ENCODE measurements at places on chromosomes 7 and 10. TPM values are rescaled to one million over a fixed set of nuclear protein-coding genes. Genes with fewer than 3 reads are reported as not detected.

PTPRN2 gene
- total RNA-seq = 0.33 TPM

TSPAN12 gene
- 0.29 TPM for total RNA-seq

EPHA1 gene
- total RNA-seq = 15.2 TPM

LAMB1 gene
- total RNA-seq = 219 TPM

NPC1L1 gene
- total RNA-seq = not detected

PGAM2 gene
- total RNA-seq = not detected

EN2 gene
- total RNA-seq = 0.43 TPM

HMX2 gene
- total RNA-seq = not detected

DEPP1 gene
- total RNA-seq = 3.6 TPM

CTAGE4 gene
- 8.0 TPM for total RNA-seq

NXPH1 gene
- total RNA-seq = not detected

CYP2C19 gene
- total RNA-seq = not detected

NPSR1 gene
- total RNA-seq = not detected

SEMA3D gene
- 4.0 TPM for total RNA-seq

SLC26A4 gene
- total RNA-seq = 0.17 TPM

SLC18A3 gene
- not detected for total RNA-seq

TRIM73 gene
- total RNA-seq = 2.9 TPM

BUD23 gene
- total RNA-seq = 36.0 TPM

NODAL gene
- total RNA-seq = 0.51 TPM

ADAM12 gene
- 0.26 TPM for total RNA-seq

MYL10 gene
- total RNA-seq = not detected

AKR1E2 gene
- 20.5 TPM for total RNA-seq

SHTN1 gene
- 27.8 TPM for total RNA-seq

FGFBP3 gene
- 0.17 TPM for total RNA-seq

CALHM3 gene
- total RNA-seq = not detected

HOXA4 gene
- total RNA-seq = 1.5 TPM

KCNH2 gene
- total RNA-seq = not detected

MYH16 gene
- 1.7 TPM for total RNA-seq

GDF2 gene
- total RNA-seq = not detected

PNLIPRP1 gene
- not detected for total RNA-seq

SPDYE2B gene
- total RNA-seq = not detected

SNX8 gene
- total RNA-seq = 7.5 TPM

STAM gene
- total RNA-seq = 32.0 TPM

GTF2IRD1 gene
- total RNA-seq = 21.0 TPM

NDUFA5 gene
- total RNA-seq = 29.5 TPM

Measured in mammary epithelial cell (primary cell).